Tracheal epithelial cell (primary cell): ENCODE measurements at places on chromosomes 12 and 14. TPM values are rescaled to one million over a fixed set of nuclear protein-coding genes. Genes with fewer than 3 reads are reported as not detected.

The LETMD1 gene
- 33.0 and 87.0 TPM in 2 replicates for total RNA-seq

The CLEC4D gene
- under 0.01 TPM in 1 of 2 replicates, not detected in the other for total RNA-seq

The HOXC11 gene
- total RNA-seq, result 0.24 TPM in 1 of 2 replicates, not detected in the other

The RIC8B gene
- 4.8 and 6.2 TPM in 2 replicates for total RNA-seq

The DHRS1 gene
- total RNA-seq, result 23.0 and 29.4 TPM in 2 replicates

The VRK1 gene
- total RNA-seq, result 16.8 and 33.5 TPM in 2 replicates

The C12orf42 gene
- total RNA-seq, result not detected in 2 replicates

The KRT78 gene
- 1.3 and 1.7 TPM in 2 replicates for total RNA-seq

The APOF gene
- total RNA-seq, result not detected in 2 replicates

The CCDC60 gene
- total RNA-seq, result 0.48 and 3.4 TPM in 2 replicates

The KRT86 gene
- 0.21 and 0.72 TPM in 2 replicates for total RNA-seq

The BHLHE41 gene
- total RNA-seq, result under 0.01 and 0.72 TPM in 2 replicates

The MYH7 gene
- total RNA-seq, result under 0.01 TPM in 1 of 2 replicates, not detected in the other

The GPD1 gene
- 1.2 TPM in 1 of 2 replicates, not detected in the other for total RNA-seq

The PLA2G1B gene
- not detected in 2 replicates for total RNA-seq

The ITGB7 gene
- total RNA-seq, result 3.4 and 9.4 TPM in 2 replicates

The DENR gene
- 28.8 and 31.3 TPM in 2 replicates for total RNA-seq

The HRK gene
- under 0.01 TPM in 1 of 2 replicates, not detected in the other for total RNA-seq

The PAX9 gene
- total RNA-seq, result 4.6 and 16.8 TPM in 2 replicates
